Prostate gland (tissue), 2 donors: ENCODE measurements at places on chromosomes 4 and X. TPM values are rescaled to one million over a fixed set of nuclear protein-coding genes. Genes with fewer than 3 reads are reported as not detected.

The NKX1-1 gene
- total RNA-seq = not detected

The NAA15 gene
- 19.3 TPM for total RNA-seq

The GLRB gene
- total RNA-seq = 12.7 TPM

The USP17L21 gene
- total RNA-seq = not detected

The TCEAL7 gene
- 1.4 TPM for total RNA-seq

The CENPE gene
- total RNA-seq = 4.5 TPM

The COL4A6 gene
- 13.5 TPM for total RNA-seq

The RNF128 gene
- total RNA-seq = 10.5 TPM

DNA sequence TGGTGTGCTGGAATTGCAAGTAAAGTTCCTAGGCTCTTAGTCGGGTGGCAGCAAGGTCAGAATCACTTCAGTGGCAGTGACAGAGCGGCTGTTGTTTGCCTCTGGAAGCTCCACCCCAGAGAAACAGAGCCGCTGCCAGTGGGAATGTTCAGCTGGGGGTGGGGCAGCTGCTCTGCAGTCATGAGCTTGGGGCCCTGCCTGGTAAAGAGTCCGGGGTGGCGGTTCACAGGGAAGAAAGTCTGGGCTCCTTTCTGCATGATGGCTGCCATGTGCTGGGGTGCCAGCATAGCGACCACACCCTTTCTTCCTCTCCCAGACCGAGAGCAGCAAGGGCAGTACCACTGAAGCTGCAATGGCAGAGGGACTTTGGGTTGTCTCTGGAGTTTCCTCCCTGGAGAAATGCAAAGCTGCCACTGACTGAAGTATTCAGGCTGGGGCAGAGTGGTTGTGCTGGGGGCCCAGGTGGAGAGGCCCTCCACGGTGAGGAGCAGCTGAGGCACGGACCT is 108.8 kb upstream of the CENPE start:
- H3K4me3 ChIP-seq = no peak overlapping the region
- H3K36me3 ChIP-seq = no peaks in the 10 kb centered on the region
- DNase-seq = peak; percentile 5
- H3K4me1 ChIP-seq = no peaks in the 10 kb centered on the region
- no peak overlapping the region for H3K27ac ChIP-seq

GRCh38 chrX:110086162-110086915 is 83.4 kb downstream of the TMEM164 start:
- H3K36me3 ChIP-seq = no peaks in the 10 kb centered on the region
- DNase-seq = no peak
- no peaks in the 10 kb centered on the region for H3K4me1 ChIP-seq
- H3K27me3 ChIP-seq = no peaks in the 10 kb centered on the region

- H3K27ac ChIP-seq = no peak overlapping the region
- H3K4me3 ChIP-seq = no peak overlapping the region
- H3K36me3 ChIP-seq = no peaks in the 10 kb centered on the region
These were observed 63.6 kb downstream of the CPZ start for GRCh38 chr4:8656185-8656517.

DNA sequence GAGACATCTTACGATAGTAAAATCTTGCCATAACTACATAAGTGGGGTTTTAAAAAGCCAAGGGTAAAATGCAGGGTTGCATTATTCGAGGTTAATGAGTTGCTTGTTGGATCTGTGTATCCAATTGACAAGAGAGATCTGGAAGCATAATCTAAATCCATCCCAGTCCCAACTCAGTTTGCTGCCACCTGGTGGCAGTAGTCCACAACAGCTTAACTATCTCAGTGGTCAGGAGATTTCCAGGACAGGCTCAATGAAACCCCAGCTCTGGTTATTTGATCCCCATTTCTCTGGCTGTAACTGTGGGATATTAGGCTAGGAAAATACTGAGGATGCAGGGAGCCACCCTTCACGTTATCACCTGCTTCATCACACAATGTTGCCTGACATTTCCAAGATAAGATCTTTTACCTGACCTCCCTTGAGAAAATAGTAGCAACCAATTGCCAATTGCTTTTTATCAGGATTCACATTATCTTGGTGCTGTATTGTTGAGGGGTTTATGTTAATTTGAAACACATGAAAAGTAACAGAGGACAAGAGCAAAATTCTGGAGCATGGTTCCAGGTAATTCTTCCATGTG is 88.2 kb upstream of the TNIP3 start:
- H3K4me3 ChIP-seq = no peak overlapping the region
- no peaks in the 10 kb centered on the region for H3K4me1 ChIP-seq
- no peak overlapping the region for H3K27ac ChIP-seq
- H3K36me3 ChIP-seq = no peaks in the 10 kb centered on the region

DNA sequence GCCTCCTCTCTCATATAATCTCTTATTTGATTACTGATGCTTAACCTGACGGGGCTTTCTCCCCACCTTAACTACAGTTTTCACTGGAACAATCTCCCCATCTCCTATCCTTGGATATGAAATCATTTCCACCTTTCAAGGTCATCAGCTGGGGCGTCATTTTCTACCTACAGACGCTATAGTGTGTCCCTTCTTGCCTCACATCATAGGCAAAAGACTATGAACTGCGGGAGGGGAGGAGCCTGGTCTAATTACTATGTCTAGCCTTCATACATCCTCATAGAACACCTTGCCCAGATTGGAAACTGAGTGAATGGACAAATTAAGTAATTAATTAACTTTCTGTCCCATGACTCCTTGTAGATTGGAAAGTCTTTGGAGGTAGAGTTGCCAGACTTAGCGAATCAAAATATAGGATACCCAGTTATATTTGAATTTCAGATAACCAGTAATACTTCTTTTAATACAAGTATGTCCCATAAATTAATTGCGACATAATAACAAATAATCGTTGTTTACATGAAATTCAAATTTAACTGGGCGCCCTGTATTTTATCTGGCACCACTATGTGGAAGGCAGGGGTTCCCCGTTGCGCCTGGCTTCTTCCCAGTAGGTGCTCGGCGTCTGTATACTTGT is 752 bp upstream of the ATP6AP2 start:
- H3K36me3 ChIP-seq = no peaks in the 10 kb centered on the region
- no peaks in the 10 kb centered on the region for H3K4me1 ChIP-seq
- peak overlapping the region; percentile 86 for H3K27ac ChIP-seq
- H3K4me3 ChIP-seq = peak overlapping the region; percentile 69
- no peaks in the 10 kb centered on the region for H3K27me3 ChIP-seq

- H3K27ac ChIP-seq = no peak overlapping the region
- H3K4me1 ChIP-seq = no peaks in the 10 kb centered on the region
- DNase-seq = no peak
- no peaks in the 10 kb centered on the region for H3K36me3 ChIP-seq
- H3K4me3 ChIP-seq = no peak overlapping the region
These were observed 378.6 kb upstream of the EPHA5 start for GRCh38 chr4:66048861-66049260.

DNA sequence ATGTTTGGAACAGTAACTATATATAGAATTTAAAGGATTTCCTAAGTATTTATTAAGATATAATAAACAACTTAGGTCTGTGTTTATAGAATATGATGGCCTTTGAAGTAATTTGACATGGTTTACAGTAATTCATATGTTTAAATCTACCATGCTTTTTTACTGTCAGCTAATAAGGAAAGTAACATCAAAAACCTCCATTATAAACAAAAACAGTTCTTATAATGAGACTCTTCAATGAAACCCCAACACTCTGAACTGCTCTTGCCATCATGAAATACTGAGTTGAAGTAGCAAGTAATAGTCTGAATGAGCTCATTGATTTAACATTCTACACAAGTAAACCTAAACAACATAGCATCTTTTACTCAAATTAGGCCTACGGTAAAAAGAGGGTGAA is 1236.5 kb downstream of the FSTL5 start:
- H3K27me3 ChIP-seq = no peaks in the 10 kb centered on the region
- H3K4me1 ChIP-seq = no peaks in the 10 kb centered on the region
- H3K4me3 ChIP-seq = no peak overlapping the region
- DNase-seq = no peak
- no peak overlapping the region for H3K27ac ChIP-seq

DNA sequence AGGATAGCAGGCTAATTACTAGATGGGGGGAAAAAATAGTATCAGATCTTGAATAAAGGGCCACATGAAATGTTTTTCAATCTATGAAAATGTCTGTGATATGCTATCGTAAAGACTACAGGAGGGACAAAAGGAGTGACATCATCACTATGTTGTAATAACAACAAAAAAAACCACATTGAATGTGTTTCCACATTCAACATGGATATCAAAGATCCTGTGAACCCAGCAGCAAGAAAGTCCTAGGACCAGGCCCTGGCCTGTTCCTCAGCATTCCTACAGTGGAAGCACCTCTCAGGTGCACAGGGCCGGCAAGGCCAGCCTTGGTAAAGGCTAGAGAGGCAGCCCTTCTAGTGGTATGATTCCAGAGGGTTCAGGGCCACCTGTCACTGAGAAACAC is 118.3 kb downstream of the RELL1 start:
- no peak overlapping the region for H3K27ac ChIP-seq
- H3K27me3 ChIP-seq = no peaks in the 10 kb centered on the region
- no peak overlapping the region for H3K4me3 ChIP-seq

- no peaks in the 10 kb centered on the region for H3K4me1 ChIP-seq
- no peak for DNase-seq
- H3K27ac ChIP-seq = no peak overlapping the region
- H3K4me3 ChIP-seq = no peak overlapping the region
- H3K27me3 ChIP-seq = no peaks in the 10 kb centered on the region
- no peaks in the 10 kb centered on the region for H3K36me3 ChIP-seq
These were observed 58.3 kb downstream of the PAQR3 start for GRCh38 chr4:78880874-78881492.

GRCh38 chrX:147901461-147902126 is 10.1 kb upstream of the FMR1 start:
- H3K4me1 ChIP-seq = no peaks in the 10 kb centered on the region
- no peak overlapping the region for H3K4me3 ChIP-seq
- H3K36me3 ChIP-seq = no peaks in the 10 kb centered on the region
- H3K27ac ChIP-seq = no peak overlapping the region

DNA sequence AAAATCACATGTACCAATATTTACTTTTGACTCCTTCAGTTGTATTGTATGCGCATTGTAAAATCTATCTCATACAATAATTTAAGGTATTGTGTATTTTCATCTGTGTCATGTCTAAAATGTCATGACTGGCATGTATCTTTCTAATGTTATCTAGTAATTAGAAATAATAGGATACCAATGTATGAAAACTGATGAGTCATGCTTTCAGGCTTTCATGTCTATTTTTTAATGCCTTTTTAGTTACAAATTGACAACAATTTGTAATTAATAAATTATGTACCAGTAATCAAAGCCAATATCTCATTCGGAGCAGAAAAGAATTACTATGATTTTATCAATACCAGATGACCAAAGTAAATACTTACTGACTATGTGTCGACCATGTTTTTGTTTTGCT is 107.7 kb downstream of the GALNTL6 start:
- no peak overlapping the region for H3K27ac ChIP-seq
- H3K4me1 ChIP-seq = no peaks in the 10 kb centered on the region
- no peaks in the 10 kb centered on the region for H3K36me3 ChIP-seq
- DNase-seq = no peak

DNA sequence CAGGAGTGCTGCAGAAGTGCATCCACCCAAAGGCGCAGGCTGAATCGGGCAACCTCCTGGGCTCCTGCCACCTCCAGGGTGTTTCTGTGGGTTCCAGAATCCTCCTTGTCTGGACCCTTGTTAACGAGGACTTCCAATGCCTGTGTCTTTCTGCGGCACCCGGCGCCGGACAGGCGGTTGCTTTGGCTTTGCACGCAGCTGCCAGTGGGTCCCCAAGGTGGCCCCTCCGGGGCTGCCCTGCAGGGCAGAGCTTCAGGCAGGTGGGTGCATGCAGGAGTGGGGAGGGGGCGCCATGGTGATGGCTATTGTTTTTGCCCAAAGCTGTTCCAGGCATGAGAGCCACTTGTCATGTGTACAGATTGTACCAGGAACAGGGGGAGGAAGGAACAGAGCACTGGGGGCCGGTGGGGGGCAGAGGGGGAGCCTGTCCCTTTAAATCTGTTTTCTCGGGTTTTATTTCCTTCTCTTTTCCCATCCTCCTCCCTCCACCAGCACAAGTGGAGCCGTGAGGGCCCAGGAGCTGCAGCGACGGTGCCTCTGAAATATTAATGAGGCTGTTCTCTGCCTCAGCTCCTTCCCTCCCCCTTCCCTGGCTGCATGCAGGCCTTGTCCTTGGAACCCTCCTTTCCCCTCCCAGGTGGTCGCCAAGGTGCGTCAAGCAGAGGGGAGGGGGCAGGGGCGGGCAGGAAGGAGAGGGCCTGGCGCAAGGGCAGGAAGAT is 13.1 kb downstream of the ATP2B3 start:
- DNase-seq = no peak
- no peaks in the 10 kb centered on the region for H3K4me1 ChIP-seq
- H3K27ac ChIP-seq = no peak overlapping the region
- no peaks in the 10 kb centered on the region for H3K36me3 ChIP-seq

DNA sequence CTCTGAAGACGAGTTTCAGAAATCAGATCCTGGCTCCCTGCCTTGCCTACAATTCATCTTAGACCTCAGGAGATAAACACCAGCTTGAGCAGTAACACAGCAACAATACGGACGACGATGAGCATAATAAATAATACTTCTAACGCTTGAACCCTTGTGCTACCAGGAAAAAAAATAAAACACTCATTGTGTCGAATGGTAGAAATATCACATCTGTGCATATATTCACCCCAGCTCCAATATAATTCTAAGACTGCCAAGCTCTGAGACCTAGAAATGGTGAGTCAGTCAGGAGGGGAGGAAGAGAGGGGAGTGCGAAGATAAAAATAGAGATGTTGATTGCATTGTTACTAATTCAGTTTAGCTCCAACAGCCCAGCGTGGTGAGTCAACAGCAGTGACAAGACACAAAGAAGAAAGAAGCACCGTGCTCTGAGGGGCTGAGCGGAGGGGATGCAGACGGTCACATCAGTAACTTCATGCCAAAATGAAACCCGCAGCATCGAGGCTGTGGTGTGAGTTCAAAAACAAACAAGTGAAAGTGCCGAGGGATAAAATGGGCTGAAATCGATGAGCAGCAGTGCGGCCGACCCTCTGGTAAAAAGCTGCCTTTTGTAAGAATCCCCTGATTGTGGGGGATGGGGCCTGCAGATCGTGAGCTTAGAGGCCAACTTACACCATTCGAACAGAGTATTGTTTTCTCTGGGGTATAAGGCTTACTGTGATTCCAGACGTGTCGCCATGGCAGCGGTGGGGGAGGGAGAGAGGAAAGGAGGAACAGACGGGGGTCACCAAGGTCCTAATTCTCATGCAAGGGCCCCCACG is 150.4 kb downstream of the MGST2 start:
- no peaks in the 10 kb centered on the region for H3K27me3 ChIP-seq
- DNase-seq = no peak
- peak overlapping the region; percentile 2 for H3K4me3 ChIP-seq
- no peaks in the 10 kb centered on the region for H3K4me1 ChIP-seq
- H3K36me3 ChIP-seq = no peaks in the 10 kb centered on the region

- H3K27me3 ChIP-seq = no peaks in the 10 kb centered on the region
- no peak for DNase-seq
- no peaks in the 10 kb centered on the region for H3K36me3 ChIP-seq
- no peak overlapping the region for H3K4me3 ChIP-seq
- H3K27ac ChIP-seq = no peak overlapping the region
These were observed 16.8 kb downstream of the SMAD1 start for GRCh38 chr4:145498430-145498829.

- no peaks in the 10 kb centered on the region for H3K36me3 ChIP-seq
- no peaks in the 10 kb centered on the region for H3K4me1 ChIP-seq
- H3K27ac ChIP-seq = no peak within 1 kb of the TSS
- H3K27me3 ChIP-seq = no peaks in the 10 kb centered on the region
These were observed at the start of gene LRIT3 for GRCh38 chr4:109847896-109848442. Gene LRIT3 (plus strand): TSS chr4:109848107. CDS start chr4:109848202, 95 bp downstream.

- no peak overlapping the region for H3K4me3 ChIP-seq
- H3K36me3 ChIP-seq = no peaks in the 10 kb centered on the region
- DNase-seq = no peak
These were observed 36.3 kb downstream of the IL21 start for GRCh38 chr4:122584519-122584918.
